ENCODE measurements at places on chromosomes 1 and 21. TPM values are rescaled to one million over a fixed set of nuclear protein-coding genes. Genes with fewer than 3 reads are reported as not detected.

GRCh38 chr1:48341221-48341620 lies 118.7 kb downstream of the SLC5A9 start:
- no peak for DNase-seq
- H3K4me1 ChIP-seq = no peaks in the 10 kb centered on the region
- H3K36me3 ChIP-seq = no peaks in the 10 kb centered on the region
- no peak overlapping the region for H3K27ac ChIP-seq
- H3K4me3 ChIP-seq = no peak overlapping the region

GRCh38 chr1:155181371-155182051 lies 7.9 kb downstream of the TRIM46 start:
- H3K36me3 ChIP-seq = peaks cover 7% of the 10 kb centered on the region
- peaks cover 9% of the 10 kb centered on the region for H3K4me1 ChIP-seq
- no peak overlapping the region for H3K27ac ChIP-seq
- no peaks in the 10 kb centered on the region for H3K27me3 ChIP-seq
- no peak for DNase-seq

DNA sequence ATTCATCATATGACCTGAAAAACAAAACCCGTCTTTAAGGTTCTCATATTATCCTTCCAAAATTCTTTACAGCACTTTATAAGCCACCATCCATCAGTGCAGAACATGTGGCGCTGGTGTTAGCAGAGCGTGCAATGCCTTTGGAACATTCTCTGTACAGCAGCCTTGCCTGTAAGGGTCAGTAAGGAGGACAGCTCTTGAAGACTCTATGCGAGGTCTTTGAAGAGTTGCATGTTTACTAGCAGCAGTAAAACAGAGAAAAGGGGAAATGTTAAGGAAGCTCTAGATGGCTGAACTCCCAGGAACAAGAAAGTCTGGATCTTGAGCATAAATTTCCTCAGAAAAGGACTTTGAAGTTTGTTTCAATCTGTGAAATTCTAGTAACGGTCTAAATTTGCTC lies 365.6 kb downstream of the DUSP10 start:
- H3K4me1 ChIP-seq = no peaks in the 10 kb centered on the region
- H3K27me3 ChIP-seq = no peaks in the 10 kb centered on the region
- DNase-seq = no peak
- H3K36me3 ChIP-seq = no peaks in the 10 kb centered on the region

DNA sequence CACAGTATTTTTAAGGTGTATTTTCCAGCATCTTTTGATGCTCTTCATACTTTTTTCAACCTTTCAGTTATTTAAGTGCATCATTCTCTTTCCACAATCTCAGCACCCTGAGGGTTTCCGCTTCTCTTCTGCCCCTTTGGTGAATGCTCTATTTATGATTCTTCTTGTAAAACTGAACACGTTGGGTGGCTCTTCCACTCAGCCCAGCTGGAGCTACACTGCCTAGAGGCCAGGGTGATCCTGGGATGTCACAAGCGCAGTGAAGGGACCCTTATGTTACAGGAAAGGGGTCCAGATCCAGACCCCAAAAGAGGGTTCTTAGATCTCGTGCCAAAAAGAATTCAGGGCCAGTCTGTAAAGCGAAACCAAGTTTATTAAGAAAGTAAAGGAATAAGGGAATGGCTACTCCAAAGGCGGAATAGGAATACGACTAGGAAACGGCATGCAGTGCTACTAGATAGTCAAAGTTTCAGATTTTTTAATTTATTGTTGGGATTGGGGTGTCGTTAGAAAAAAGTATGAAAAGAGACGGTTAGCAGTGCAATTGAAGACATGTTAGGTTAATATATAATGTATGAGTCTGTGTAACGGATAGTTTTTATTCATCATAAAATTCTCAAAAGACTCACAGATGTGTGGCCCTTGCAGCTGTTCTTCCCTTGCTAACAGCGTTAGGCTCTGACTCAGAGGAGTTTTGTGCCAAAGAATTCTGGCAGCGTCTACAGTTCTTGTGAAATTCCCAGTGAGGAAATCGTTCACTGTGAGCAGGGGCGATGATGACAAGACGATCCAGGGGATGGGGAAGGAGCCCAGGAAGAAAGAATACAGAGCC lies 14.4 kb upstream of the ERVH48-1 start:
- peak overlapping the region; percentile 18 for H3K4me3 ChIP-seq
- H3K27me3 ChIP-seq = no peaks in the 10 kb centered on the region
- H3K27ac ChIP-seq = peak overlapping the region; percentile 69
- no peaks in the 10 kb centered on the region for H3K36me3 ChIP-seq
- DNase-seq = peak; percentile 93

DNA sequence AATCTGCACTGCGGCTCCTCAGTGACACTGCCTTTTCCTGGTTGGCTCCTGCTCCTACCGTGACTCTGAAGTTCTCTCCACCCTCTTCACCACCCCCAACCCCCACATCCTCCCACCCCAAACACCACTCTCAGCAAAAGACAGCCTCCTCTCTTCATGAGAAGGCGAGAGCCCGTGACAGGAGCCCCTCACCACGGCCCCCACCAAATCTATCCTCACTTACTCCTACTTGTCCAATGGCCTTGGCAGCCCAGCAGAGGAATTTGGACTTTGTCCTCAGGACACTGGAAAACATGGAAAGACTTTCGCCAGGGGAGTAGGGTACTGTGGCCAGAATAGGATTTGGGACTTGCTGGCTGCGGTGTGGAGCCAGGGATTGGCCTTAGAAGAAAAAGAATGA lies 6.9 kb downstream of the TMEM125 start:
- no peaks in the 10 kb centered on the region for H3K27me3 ChIP-seq
- no peaks in the 10 kb centered on the region for H3K4me1 ChIP-seq
- no peak overlapping the region for H3K4me3 ChIP-seq
- no peak overlapping the region for H3K27ac ChIP-seq
- no peaks in the 10 kb centered on the region for H3K36me3 ChIP-seq
- DNase-seq = no peak

GRCh38 chr1:55309053-55309452 lies 93.9 kb upstream of the USP24 start:
- no peaks in the 10 kb centered on the region for H3K4me1 ChIP-seq
- no peak overlapping the region for H3K4me3 ChIP-seq
- no peaks in the 10 kb centered on the region for H3K36me3 ChIP-seq
- no peak for DNase-seq

Gene CGN
- total RNA-seq = 0.50 TPM

Gene CITED4
- total RNA-seq = 37.8 TPM

Measured in esophagus muscularis mucosa (tissue), 4 donors.